ENCODE measurements at places on chromosomes 5 and 9.

- no peak for DNase-seq
These were observed 300.5 kb downstream of the NR2F1-AS1 start for GRCh38 chr5:93280518-93280917.

DNA sequence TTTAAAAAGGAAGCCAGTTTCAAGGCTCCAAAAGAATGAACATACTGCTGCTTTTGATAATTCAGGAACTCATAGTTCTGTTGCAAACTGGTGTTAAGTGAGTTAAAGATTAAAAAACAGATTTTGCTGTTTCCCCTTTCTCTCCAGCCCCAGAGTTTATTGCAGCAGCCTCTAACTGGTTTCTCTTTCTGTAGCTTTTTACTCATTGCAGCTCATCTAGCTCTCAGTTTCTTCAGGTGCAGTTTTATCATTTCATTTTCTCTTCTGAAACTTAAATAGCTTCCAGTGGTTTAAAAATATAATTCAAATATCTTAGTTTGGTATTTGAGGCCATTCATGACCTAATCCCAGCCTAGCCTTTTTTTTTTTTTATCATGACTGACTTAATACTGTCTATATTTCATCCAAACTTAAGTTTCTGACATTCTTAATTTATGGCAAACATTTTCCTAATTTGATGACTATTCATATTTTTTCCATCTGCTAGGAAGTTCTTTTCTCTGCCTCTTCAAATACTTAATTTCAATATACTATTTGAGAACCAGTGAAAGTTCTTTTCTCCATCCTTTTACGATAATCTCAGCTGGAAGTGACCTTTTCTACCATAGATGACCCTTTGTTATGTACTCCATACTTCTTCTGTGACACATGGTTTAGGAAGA lies 252.7 kb upstream of the GRIA1 start:
- DNase-seq: no peak

GRCh38 chr9:134059661-134060395 lies 8.0 kb downstream of the BRD3 start:
- no peak for DNase-seq

DNA sequence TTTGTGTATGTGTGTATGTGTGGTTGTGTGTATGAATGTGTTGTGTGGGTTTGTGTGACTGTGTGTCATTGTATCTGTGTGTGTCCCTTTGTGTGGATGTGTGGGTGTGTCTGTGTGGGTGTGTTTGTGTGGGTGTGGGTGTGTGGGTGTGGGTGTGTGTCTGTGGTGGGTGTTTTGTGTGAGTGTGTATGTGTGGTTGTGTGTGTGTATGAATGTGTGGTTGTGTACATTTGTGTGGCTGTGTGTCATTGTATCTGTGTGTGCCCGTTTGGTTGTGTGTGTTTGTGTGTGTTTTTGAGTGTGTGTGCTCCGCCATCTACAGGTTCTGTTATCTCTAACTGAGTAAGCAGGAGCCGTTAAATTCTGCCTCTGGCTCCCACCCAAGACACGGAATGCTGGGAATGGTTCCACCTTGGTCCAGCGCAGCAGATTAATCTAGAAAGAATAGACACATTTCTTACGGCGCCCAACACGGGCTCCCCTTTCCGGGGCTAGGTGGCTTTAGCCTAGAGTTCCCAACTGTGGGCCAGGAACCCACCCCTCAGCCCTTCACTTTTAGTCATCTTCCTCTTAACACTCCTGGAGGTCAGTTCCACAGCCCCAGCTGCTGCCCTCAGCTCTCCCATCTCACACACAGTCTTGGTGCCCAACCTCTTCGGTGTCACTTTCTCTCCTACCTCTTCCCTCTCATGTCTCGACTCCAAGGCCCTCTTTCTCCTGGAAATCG lies 197.1 kb downstream of the TTLL11 start:
- DNase-seq: no peak

GRCh38 chr5:171433352-171433698 lies 13.9 kb downstream of the FGF18 start:
- DNase-seq: no peak

- DNase-seq: no peak
These were observed 1.2 kb downstream of the ZNF608 start for GRCh38 chr5:124745007-124745927.

DNA sequence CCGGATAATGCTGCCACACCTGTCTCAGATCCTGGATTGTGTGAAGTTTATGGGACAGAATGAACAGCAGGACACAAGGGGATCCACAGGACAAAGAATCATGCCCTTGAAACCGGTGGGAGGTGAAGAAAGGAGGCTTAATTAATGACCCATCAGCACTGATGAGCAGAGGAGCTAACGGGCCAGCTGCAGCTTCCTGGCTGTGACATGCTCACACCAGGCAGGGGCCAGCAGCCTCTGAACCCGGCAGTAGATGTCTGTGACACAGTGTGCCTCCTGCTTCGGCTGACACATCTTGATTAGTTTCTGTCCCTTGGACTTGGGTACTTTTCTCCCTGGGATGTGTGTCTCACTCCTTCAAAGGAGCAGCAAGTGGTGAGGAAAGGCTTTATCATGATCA lies 328.8 kb upstream of the BRINP1 start:
- DNase-seq: no peak
